ENCODE measurements at places on chromosomes 3 and 15.
A peak's percentile ranks its signal among the peaks of the same experiment; 100 is the strongest.

DNA sequence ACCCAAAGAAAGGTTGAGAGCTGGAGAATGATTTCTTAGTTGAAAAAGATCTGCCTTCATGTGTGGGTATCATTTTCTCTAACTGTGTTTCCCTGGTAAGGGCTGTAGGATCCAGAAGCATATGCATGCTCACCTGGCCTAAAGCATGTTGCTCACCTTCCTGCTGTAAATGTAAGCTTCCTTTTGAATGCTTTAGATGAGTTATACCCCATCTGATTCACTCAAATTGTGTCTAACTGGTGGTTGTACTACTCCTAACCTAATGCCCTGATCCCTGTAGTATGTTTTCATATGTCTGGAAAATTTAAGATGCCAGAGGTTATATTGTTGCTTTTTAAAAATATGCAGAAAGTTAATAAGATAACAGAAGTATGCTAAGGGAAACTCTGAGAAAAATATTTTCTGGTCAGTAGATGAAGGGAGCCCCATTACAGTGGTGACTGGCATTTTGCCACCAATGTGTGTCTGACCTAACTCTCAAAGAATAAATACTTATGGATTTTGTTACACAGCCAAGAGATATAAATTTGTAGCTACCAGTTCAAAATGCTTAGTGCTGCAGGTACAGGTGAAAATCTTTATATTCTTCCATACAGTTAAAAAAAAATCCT is 7.7 kb downstream of the FILIP1L start:
- DNase-seq, result no peak

GRCh38 chr15:78419367-78419766 is 18.6 kb upstream of the IREB2 start:
- DNase-seq, result no peak

DNA sequence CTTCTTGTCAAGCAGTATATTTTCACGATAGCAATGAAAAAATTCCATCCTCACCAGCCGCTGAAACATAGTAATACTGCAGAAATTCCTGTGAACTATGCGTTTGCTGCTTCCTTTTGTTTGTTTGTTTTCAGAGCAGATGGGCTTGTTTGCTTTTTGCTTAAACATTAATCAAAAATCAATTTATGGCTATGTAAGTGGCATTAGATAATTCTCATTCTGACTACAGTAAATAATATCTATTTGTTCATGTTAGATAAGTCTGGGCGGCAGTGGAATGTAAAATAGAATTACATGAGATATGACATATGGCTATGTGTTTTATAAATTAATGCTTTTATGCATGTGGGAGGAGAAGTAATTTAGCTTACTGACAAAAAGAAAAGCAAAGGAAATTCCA is 163.7 kb downstream of the PGPEP1L start:
- no peak for DNase-seq

DNA sequence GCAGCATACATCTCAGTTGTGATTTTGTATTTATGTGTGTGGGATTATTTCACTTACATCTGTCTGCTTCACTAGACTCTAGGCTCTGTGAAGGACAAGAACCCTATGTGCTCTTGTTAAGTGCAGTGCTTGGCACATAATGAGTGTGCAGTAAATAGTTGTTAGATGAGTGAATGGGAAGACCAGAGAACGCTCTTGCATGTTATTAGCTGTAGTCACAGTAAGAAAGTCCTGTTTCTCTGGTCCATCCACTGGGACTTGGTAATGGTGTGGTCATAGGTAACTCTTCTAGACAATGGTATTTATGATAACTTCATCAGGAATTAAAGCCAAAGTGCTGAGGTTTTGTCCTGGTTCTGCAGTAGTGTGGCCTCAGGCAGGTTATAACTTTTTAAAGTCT is 1.4 kb upstream of the AQP9 start:
- DNase-seq, result no peak

GRCh38 chr15:58864602-58865424 is 68.7 kb downstream of the SLTM start:
- DNase-seq, result no peak

DNA sequence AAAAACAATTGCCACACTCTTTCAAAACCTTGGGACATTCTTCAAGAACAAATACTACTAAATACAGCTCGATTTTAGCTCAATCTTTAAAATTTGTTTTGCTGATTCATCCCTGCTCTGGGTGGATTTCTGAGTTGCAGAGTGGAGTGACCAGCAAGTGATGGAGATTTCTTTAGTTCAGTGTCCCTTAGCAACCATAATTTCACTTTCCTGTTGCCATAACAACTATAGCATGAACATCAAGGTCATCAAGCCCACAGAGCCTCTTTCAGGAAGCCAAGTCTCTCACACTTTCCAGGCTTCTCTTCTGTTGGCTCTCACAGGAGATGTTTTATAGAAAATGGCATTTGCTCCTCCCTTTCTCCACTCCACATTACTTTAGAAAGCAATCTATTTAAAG is 597.2 kb upstream of the ADAMTS9 start:
- DNase-seq, result no peak

GRCh38 chr3:186090901-186091300 is 18.0 kb downstream of the ETV5 start:
- DNase-seq, result no peak

- DNase-seq, result no peak
Observed at GRCh38 chr3:33030246-33030645, 66.7 kb downstream of the GLB1 start.

DNA sequence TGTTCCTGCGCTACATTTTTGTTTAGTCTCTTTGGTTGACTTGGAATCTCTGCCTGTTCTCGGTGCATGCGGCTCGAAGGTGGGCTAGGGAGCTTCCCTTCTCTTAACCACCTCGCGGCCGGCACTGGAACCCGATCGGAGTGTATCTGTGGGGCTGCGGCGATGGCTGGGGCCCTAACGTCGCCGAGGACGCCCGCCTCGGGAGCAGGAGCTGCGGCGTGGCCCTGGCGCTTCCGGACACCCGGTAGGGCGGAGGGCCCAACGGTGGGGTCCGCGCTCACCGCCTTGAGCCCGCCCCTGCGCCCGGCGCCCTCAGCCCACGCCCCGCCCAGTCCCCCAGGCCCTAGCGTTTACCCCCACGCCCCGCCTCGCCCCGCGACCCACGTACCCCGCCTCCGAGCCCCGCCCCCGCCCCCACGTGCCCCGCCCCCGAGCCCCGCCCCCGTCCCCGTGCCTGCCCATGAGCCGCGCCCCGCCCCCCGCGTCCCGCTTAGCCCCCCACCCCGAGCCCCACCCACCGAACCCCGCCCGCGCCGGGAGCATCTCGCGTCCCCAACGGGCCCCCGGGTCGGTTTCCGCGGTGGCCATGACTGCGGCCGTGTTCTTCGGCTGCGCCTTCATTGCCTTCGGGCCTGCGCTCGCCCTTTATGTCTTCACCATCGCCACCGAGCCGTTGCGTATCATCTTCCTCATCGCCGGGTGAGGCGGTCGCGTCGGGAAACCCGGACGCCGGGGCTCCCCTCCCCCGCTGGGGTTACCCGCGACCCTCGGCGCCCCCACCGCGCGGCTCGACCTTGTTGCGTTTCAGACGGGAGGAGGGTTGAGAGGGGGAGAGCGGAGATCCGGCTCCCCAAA is at the start of gene APH1B:
Gene APH1B (plus strand): TSS at position 568 of the 855 bp plus-strand sequence. CDS start 19 bp downstream, at position 587.
- DNase-seq, result peak; percentile 88

GRCh38 chr3:58074997-58075396 is 66.8 kb downstream of the FLNB start:
- no peak for DNase-seq

- no peak for DNase-seq
Observed at GRCh38 chr3:158093526-158093925, 12.7 kb downstream of the SHOX2 start.

GRCh38 chr15:64355348-64355943 is 527 bp downstream of the CSNK1G1 start:
- DNase-seq, result no peak

- no peak for DNase-seq
Observed at GRCh38 chr3:61110576-61110975, 140.7 kb downstream of the FHIT start.

- DNase-seq, result no peak
Observed at GRCh38 chr3:58135712-58136543, 74.8 kb downstream of the DNASE1L3 start.

- DNase-seq, result peak; percentile 63
Observed at GRCh38 chr15:98330692-98331435, 317.5 kb upstream of the IGF1R start.

DNA sequence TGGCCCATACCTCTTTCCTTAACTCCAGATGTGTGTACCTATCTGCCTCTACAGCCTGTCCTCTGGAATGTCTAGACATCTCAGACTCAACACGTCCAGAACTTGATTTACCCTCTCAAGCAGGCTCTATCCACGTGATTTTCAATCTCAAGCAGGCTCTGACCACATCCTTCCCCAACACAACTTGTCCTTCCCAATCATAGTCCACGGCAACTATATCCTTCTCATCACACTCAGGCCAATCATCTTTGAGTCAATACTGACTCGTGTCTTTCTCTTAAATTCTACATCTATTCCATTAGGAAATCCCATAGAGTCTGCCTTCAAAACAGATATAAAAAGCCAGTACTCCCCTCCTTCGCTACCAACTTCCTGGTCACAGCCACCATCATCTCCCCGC is 70.4 kb downstream of the FOXP1 start:
- no peak for DNase-seq

DNA sequence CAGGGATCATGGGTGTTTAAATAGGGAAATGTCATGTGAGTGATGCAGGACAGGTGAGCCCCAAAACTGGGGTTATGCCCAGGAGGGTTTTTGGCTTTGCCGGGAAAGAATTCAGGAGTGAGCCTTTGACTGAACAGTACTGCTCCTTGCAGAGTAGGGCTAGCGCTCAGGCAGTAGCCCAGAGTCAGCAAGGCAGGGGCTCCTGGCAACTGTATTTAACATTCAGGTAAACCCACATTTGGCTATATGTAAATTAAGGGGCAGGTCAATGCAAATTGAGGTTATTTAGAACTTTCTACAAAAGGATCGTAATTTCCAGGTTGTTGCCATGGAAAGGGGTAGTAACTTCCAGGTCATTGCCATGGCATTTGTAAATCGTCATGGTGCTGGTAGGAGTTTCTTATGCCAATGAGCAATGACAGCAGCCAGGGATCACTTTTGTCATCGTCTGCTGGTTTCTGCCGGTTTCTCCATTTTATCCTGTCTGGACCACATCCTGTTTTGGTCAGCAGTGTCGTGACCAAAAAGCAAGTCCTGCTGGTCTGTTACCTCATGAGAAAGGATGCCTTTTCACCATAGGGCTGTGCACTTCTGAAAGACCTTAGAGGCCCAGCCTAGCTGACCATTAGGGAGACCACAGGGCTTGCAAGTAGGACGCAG is 24.3 kb downstream of the MTHFS start:
- no peak for DNase-seq

- no peak for DNase-seq
Observed at GRCh38 chr3:130529486-130530215, 12.7 kb downstream of the COL6A6 start.

GRCh38 chr3:133412183-133413132 is 12.6 kb downstream of the BFSP2 start:
- DNase-seq, result no peak

DNA sequence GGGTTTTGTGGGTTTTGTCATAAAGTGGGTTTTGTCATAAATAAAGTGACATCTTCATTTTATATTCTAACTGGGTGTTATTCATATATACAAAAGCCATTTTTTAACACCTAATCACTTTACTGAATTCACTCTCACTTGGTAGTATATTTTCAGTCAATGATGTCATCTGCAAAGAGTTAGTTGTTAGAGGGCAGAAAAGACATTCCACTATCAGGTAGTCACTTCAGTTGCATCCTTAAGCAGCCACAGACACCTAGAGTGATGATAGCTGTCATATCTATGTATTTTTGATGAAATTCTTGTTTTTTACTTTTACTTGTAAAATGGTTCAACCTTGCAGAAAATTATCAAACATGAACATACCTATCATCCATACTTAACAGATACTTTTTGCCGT is 89.0 kb downstream of the DHX36 start:
- DNase-seq, result no peak

DNA sequence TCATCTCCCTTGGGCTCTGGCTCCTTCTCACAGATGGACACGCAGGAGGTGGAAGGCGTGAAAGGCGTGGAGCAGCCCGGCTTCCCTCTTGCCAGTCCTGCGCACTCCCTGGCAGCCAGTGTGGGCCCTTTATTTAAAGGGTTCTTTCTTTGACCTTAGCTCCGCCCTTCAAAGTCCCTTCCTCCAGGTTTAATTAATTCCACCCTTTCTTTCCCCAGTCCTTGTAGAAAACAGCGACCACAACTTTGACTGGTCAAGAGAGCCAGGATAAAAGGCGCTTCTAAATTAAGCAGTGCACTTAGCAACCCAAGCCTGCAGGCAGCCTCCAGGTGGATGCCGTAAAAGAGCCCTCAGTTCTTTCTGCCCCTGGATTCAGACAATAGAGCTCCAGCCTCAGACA is at the start of gene HDC:
Gene HDC (minus strand): TSS at position 107 of the 400 bp plus-strand sequence. CDS start 103 bp downstream, at position 4.
- no peak for DNase-seq

DNA sequence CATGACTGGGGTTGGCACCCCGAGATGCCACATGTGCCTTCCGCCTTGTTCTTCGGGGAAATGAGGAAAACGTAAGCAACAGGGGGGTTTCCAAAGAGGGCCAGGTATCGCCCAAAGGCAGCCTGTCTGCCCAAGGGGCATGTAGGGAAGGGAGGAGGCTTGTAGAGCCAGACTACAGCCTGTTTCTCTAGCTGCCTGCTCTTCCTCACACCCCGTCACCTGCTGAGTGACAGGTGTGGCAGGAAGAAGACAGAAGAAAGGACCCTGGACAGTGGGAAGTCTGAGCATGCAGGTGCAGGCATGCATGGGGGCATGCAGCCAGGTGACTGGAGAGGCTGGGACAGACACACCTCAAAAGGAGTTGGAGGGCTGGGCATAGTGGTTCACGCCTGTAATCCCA is 9.8 kb downstream of the PLA2G4E start:
- DNase-seq, result no peak

- DNase-seq, result no peak
Observed at GRCh38 chr15:71281256-71281655, 166.0 kb downstream of the THSD4 start.

DNA sequence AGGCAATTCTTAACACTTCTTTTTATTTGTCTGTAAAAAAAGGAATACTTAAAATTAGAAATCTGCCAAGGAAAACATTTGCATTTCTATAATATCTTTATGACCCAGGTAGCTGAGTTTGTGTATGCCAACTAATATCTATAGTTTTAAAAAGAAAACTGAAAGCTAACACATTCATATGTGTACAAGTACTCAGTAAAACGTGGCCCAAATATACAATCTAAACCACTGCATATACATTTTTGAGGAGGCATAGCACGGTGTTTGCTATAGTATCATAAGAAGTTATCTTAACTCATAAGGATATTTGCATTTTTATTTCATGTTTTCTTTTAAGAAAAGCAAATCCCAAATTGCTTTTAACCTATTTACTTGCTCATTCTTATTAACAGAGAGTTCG is 172.7 kb downstream of the ZBTB20 start:
- no peak for DNase-seq

All from NK-92 treated with Interleukin-12 subunit alpha and Interleukin-12 subunit beta, amount 100 ng/mL, for 24 hours (cell line).